GM12878 (cell line): ENCODE measurements at places on chromosomes 2 and 18. TPM values are rescaled to one million over a fixed set of nuclear protein-coding genes. Genes with fewer than 3 reads are reported as not detected.
A peak's percentile ranks its signal among the peaks of the same experiment; 100 is the strongest.

TXNDC2 gene
- total RNA-seq: 0.40 TPM in 1 of 2 replicates, not detected in the other

DNA sequence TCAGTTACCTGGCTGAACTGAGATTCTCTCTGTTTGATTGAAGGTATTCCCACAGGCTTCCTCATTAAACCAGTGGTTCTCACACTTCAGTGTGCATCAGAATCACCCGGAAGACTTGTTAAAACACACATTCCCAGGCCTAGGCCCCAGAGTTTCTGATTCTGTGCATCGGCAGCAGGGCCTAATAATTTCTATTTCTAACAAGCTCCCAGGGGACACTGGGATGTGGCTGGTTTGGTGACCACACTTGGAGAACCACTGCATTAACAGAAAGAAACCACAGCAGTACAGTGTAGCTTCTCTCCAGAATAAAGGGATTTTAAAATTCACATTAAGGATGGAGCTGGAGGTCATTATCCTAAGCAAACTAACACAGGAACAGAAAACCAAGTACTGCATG lies 6.5 kb downstream of the MRO start:
- DNase-seq: no peak

DNA sequence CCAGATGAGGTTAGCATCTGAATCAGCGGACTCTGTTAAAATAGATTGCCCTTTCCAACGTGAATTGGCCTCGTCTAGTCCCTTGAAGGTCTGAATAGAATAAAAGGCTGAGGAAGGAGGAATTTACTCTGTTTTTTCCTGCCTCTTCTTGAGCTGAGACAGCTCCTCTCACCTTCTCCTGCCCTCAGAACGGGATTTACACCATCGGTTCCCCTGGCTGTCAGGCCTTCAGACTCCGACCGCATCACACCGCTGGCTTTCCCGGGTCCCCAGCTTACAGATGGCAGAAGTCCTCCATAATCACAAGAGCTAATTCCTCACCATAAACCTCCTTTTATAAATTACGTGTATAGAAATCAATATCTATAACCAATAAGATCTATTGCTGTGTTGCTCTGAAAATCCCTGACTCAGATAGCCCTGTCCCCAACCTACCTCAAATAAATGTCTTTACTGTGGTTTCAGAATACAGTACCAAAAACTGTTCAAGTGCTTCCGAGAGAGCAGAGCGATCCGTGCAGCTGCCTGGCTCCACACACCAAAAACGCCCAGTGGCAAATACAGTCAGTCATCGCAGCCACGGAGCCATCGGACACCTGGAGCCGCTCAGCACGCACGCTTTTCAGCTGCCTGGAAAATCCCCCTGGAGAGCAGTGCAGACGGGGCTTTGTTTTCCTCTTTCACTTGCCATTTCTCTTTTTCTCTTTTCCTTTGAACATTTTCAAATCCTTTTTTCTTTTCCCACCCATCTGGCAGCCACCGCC lies 196.9 kb downstream of the NRP2 start:
- no peak for DNase-seq

CXXC1 gene
- 160 and 180 TPM in 2 replicates for total RNA-seq

DNA sequence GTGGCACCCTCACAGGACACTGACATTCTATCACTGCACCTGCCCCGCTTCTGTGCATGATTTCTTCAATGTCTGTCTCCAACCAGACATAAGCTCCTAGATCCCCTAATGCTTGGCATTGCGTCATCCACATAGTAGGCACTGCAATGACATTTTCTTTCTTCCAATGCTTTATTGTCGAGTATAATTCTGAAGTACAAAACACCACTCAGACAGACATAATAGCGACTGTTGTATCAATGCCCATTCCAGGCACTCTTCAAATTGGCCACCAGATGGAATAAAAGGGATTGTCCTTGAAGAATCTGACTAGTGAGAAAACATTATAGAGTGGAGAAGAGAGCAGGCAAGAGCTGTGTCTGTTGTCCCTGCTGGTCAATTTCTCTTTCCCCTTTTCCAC lies 89.0 kb downstream of the LPIN1 start:
- DNase-seq: no peak

DAW1 gene
- not detected in 2 replicates for total RNA-seq

GRCh38 chr18:43314941-43315340 lies 37.7 kb upstream of the SYT4 start:
- DNase-seq: no peak

ACMSD gene
- not detected in 2 replicates for total RNA-seq

GRCh38 chr2:193461431-193461934 lies 1266.8 kb upstream of the TMEFF2 start:
- DNase-seq: no peak

- no peak for DNase-seq
Measured at GRCh38 chr2:176178038-176178756, 10.3 kb upstream of the HOXD1 start.

ST6GAL2 gene
- total RNA-seq: not detected in 2 replicates

CPLX4 gene
- total RNA-seq: not detected in 2 replicates

DNA sequence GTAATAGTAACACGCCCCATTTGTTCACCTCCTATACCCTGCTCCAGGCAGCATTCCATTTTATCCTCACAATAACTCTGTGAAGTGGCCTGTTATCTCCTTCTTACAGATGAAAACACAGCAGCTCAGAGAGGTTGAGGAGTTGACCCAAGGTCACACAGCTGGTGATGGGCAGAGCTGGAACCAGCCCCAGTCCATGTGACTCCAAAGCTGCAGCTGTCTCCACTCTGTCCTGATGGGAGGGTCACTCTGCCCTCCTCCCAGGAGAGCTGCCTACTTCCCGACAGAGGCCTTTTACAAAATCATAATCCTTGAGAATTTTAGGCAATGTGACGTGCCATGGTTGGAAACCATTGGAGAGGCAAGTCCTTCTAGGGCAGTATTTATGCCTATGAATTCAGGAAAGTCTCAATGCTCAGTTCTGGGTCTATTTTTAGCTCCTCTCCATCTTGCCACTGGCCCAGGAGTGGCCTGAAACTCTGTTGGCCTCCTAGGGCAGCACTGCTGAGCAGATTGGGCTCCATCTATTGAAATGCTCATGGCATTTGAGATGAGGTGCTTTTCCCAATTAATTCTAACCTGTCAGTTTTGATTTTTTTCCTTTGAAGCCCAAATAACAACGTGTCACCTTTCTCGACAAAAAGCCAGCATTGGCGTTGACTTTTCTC lies 162.0 kb upstream of the MSH6 start:
- DNase-seq: no peak

GRCh38 chr2:10035633-10036032 lies 7.7 kb upstream of the KLF11 start:
- no peak for DNase-seq

TFPI gene
- total RNA-seq: 0.29 and 0.41 TPM in 2 replicates

GRCh38 chr2:62304429-62305417 lies 108.8 kb downstream of the B3GNT2 start:
- peak; percentile 71 for DNase-seq

- no peak for DNase-seq
Measured at GRCh38 chr18:45590036-45590886, 25.0 kb upstream of the SLC14A2 start.

GRCh38 chr2:11699686-11700670 lies 30.0 kb upstream of the NTSR2 start:
- DNase-seq: no peak

UGT1A10 gene
- 0.11 TPM in 1 of 2 replicates, not detected in the other for total RNA-seq

DNA sequence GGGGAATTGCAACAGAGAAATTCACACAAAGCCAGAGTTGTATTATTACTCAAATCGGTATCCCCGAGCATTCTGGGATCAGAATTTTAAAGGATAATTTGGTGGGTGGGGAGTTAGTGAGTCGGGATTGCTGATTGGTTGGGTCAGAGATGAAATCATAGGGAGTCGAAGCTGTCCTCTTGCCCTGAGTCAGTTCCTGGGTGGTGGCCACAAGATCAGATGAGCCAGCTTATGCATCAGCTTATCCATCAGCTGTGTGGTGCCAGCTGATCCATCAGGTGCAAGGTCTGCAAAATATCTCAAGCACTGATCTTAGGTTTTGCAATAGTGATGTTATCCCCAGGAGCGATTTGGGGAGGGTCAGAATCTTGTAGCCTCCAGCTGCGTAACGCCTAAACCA lies 34.3 kb upstream of the ITM2C start:
- no peak for DNase-seq

DNA sequence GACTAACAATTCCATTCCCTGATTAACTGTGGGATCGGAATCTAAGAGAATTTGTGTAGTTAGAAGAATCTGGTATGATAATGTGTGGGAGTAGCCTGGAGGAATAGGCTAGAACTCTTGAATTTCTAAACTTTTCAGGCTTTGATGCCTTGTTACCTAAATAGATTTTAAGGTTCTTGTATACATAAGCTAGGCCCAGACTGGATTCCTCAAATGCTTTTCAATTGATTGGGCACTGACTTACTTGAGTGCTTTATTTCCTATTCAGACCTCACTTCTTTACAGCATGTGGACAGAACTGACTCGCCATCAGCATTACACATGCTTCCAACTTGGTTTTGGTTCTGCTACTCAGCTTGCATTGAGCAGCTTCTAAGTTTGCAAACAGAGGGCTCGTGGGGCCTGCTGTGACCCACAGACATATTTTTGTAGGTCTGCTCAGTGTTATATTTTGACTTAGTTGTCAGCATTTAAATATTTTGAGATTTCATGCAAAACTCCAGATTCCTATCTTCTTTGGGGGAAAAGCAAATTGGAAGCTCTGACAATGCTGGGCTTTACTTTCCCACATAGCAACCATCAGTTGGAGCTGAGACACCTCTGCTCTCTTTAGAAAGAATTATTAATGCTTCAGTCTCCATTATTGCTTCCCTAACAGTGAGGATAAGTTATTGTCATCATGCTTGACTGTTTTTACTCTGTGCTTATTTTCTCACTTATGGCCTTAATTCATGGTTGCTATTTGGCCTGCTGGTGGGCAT lies 5.7 kb downstream of the PARD3B start:
- DNase-seq: no peak

SPDYA gene
- 0.46 and 0.58 TPM in 2 replicates for total RNA-seq

GRCh38 chr18:28176948-28177827 lies at the start of gene CDH2:
CDH2 (minus strand) TSS chr18:28177130; CDS start chr18:28177022, 108 bp downstream.
- DNase-seq: no peak

GRCh38 chr18:3529601-3530000 lies 79.6 kb downstream of the TGIF1 start:
- DNase-seq: no peak

- DNase-seq: no peak
Measured at GRCh38 chr2:10790228-10790973, 22.2 kb downstream of the PDIA6 start.

ANKRD36B gene
- total RNA-seq: 12.9 and 13.3 TPM in 2 replicates

- DNase-seq: no peak
Measured at GRCh38 chr2:105344704-105345345, 7.5 kb downstream of the C2orf49 start.

NEU2 gene
- not detected in 2 replicates for total RNA-seq

DNA sequence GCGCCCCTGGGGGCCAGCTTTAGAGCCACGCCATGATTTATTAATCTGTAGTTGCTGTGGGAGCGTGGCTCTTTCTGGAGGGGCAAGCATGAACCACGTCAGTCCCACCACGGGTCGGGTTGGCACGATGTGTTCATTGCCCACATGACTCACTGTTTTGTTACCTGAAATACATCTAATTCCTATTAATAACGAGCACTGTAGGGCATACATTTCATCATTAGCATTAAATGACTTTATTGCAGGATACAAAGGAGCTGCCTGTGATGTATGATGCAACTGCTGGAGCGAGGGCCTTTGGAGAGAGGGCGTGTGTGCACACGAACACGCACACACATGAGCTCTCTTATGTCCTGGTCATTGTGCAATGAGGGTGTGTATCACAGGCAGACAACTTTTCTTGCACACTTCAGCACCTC lies 127.0 kb downstream of the INHBB start:
- no peak for DNase-seq

GRCh38 chr18:46010676-46011075 lies 43.5 kb upstream of the EPG5 start:
- DNase-seq: no peak

- DNase-seq: no peak
Measured at GRCh38 chr2:8058652-8059051, 623.2 kb upstream of the ID2 start.

DNA sequence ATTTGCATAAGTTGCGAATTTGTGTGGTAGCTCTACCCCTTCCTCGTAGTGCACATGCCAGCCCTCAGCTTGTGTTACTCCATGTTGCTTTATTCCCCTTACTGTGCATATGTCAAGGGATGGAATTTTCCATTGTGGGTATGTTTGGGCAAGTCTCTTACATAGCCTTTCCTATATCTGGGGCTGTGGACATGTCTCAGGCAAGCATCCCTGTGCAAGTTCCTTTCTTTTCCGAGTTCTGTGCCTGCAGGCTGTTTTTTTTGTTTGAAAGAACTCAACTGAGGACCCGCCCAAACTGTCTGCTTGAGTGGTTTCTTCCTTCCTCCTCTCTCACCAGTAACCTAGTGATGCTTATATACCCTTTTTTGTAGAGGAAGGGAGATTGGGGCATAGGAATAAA lies 1739.1 kb upstream of the PIK3C3 start:
- no peak for DNase-seq

DNA sequence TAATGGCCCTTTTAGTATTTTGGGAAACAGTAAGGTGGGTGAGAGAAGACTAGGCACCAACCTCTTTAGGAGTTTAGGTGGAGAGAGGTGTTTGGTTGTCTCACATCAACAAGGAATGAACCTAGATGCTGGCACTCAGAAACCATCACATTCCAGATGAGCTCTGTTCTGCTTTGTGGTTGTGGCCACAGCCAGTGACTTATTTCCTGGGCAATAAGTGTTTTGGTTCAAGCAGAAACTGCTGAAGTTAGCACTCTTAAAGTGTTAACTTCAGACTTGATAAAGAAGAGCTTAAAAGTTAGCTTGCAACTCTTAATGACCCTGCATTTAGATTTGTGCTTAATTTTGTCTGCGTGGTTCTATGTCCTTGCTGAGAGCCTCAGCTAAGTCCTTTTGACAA lies 929.2 kb downstream of the SLC4A3 start:
- DNase-seq: no peak

CAPN13 gene
- not detected in 2 replicates for total RNA-seq

DNA sequence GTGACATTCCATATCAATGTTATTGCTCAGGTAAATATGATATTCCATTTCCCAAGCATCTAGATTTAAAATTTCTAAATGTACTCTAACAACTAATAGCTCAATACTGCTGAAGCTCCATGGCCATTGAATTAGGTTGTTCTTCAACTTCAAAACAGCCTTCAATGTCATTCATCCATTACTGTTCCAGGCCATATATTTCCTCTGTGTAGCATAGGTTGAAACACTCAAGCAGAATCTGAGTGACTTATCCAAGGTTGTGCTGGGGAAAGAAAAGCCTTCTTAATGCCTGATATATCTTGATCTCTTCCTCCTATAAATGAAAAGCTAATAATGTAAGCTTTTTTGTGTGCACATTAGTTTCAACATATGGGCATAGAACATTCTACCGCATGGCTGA lies 142.1 kb upstream of the ARL4C start:
- DNase-seq: no peak
